HAP-1 (cell line): ENCODE measurements at places on chromosomes 7 and 10.

- no peak for DNase-seq
Observed at GRCh38 chr7:117435475-117436043, 8.3 kb upstream of the ASZ1 start.

DNA sequence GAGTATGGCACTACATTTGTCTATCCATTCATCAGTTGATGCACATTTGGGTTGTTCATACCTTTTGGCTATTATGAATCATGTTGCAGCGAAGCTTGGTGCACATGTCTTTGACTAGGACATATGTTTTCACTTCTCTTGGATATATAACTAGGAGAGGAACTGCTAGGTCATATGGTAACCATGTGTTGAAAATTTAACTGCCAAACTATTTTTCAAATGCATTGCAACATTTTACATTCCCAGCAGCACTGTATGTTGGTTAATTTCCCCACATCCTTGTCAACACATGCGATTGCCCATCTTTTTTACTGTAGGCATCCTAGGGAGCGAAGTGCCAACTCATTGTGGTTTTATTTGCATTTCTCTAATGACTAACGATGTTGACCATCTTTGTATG, 183.4 kb downstream of the PRKCQ start:
- DNase-seq, result no peak

DNA sequence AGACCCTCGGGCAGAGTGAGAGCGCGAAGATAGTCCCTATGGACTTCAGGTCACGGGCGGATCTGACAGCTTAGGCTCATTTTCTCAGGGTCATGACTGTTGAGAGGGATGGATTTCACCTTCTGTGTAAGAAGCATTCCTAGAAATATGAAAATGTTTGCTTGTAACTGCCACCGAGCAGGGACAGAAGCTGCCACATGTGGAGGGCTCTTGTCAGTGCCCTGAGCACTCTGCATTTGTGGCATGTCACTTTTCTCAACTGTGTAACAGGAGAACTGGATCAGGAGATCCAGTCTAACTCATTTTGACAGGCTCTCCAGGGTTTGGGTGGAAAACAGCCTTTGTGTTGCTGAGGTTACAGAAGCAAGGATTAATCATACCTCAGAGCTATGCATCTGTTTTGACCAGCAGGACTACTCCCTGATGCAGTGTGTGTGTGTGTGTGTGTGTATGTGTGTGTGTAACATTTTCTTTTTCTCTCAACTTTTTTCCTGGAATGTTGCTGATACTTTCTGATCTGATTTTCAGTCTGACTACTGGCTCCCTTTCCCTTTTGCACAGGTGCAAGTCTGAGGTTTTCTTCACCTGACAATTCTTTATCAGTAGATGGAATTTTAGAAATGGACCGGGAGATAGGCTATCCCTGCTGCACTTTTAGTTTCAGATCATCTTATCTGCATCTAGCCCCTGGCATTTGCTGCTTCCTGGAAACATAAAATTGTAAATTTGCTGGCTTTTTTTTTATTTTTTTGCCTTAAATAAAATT, 183.3 kb downstream of the STK31 start:
- no peak for DNase-seq

- no peak for DNase-seq
Observed at GRCh38 chr10:71727738-71728737, 8.5 kb upstream of the C10orf105 start.

- DNase-seq, result no peak
Observed at GRCh38 chr10:49653273-49653929, 26.1 kb upstream of the C10orf53 start.

DNA sequence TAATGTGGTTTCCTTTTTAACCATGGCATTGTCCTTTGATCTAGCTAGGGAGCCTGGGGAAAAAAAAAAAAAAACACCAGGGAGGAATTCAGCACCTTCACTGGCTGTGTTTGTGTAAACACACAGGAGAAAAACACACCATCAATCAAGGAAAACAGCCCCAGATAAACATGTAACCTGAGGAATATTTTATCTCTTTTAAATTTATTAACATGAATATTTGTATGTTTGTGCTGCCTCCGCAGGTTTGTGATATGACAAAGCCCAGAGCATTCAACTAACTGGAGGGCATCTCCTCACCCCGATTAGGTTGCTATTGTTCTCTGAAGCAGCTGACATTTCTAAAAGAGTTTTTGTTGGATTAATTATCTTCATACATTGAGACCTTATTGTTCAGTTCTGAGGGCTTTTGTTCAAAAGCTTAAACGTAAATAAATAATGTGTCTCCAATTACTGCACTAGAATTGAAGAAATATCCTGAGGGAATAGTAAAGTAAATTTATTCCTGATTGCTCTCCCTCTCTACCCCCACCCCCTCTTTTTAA, 89.4 kb upstream of the SEMA3E start:
- DNase-seq, result peak; percentile 39

- DNase-seq, result no peak
Observed at GRCh38 chr10:130647341-130647740, 511.1 kb downstream of the GLRX3 start.

DNA sequence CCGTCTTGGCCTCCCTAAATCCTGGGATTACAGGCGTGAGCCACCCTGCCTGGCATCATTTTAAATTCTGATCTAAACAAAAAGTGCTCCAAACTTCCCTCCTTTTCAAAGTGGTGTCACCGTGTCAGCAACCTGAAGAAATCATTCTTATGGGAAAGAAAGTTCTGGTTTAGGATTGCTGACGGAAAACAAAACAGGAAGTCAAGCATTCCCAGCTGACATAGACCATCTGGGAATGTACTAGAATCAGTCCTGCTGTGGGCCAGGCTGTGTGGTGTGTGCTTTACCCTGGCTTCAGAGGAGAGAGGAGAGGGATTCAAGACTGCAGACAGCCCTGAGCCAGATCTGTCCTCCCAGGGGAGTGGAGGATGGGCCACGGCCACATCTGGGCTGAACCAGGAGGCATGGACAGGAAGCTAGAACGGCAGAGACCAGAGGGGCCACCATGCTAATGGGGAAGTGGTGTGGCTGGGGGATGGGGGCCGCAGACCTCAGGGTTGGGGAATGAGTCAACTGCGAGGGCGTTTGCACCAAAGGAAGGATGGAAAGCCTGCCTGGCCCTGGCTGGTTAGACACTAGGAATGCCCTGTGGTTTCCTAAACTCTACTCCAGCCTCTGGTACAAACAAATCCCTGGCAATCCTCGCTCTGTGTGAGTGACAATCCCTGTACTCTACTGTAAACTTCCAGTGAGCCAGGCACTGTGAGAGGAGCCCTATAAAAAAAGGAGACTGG, 16.7 kb upstream of the CLIP2 start:
- DNase-seq, result no peak

DNA sequence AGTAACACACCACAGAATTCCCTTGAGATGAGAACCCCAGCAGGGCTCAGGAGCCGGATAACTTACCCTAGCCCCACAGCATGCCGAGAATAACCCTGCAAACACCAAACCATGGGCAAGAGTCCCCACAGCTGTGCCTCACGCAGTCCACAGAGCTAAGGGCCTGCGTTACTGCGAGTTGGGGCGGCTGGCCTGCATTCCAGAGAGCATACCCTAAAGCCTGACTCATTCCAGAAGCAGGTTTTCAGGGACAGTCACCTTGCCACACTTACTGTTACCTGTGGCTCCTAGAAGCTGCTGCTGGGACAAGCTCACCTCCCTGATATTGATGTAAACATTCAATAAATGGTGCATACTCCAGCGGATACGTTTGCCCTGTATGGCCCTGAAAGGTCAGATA, 18.6 kb downstream of the FGFR2 start:
- DNase-seq, result no peak

- DNase-seq, result no peak
Observed at GRCh38 chr7:134925766-134926165, 60.5 kb upstream of the AGBL3 start.

DNA sequence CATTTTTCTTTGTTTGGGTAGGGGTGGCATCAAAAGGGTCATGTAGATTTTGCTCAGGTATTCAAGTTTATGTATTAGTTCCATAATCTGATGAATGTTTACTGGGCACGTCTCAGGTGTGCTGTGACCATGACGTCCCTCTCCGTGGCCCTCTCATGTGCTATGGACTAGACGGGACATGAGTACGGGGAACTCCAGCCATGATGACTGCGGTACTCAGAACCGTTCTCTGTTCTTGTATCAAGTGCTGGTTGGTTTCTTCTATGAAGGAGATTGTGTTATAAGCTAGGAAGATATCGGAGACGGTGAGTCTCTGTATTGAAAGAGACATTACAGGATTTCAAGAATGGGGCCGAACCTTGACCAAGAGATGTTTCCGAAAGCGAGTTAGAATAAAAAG, 116.5 kb upstream of the ADARB2 start:
- DNase-seq, result no peak

DNA sequence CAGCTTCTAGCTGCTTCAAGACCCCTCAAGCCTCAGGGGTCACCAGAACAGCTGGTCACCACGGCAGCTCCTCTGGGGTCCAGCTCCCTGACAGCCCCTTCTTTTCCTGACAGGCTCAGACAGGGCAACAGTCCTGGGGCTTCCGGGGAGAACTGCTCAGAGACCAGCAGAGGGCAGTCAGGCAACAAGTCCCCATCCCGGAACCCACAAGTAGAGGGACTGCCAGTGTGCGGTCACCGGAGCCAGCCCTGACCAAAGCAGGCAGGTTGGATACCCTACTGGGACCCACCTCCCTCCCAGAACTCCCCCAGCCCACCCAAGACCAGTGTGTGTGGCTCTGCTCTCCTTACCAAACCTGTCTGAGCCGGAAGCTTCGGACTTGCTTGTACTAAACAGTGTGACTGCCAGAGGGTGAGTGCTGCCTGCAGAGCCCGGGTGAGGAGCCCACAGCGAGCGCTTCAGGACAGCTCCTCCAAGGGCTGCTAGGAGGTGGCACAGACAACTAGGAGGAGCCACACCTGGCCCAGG, 40.3 kb downstream of the YKT6 start:
- DNase-seq, result peak; percentile 83

GRCh38 chr10:25531457-25532061, 356.8 kb downstream of the GPR158 start:
- no peak for DNase-seq

GRCh38 chr10:22646388-22646853, 68.0 kb downstream of the PIP4K2A start:
- DNase-seq, result no peak

DNA sequence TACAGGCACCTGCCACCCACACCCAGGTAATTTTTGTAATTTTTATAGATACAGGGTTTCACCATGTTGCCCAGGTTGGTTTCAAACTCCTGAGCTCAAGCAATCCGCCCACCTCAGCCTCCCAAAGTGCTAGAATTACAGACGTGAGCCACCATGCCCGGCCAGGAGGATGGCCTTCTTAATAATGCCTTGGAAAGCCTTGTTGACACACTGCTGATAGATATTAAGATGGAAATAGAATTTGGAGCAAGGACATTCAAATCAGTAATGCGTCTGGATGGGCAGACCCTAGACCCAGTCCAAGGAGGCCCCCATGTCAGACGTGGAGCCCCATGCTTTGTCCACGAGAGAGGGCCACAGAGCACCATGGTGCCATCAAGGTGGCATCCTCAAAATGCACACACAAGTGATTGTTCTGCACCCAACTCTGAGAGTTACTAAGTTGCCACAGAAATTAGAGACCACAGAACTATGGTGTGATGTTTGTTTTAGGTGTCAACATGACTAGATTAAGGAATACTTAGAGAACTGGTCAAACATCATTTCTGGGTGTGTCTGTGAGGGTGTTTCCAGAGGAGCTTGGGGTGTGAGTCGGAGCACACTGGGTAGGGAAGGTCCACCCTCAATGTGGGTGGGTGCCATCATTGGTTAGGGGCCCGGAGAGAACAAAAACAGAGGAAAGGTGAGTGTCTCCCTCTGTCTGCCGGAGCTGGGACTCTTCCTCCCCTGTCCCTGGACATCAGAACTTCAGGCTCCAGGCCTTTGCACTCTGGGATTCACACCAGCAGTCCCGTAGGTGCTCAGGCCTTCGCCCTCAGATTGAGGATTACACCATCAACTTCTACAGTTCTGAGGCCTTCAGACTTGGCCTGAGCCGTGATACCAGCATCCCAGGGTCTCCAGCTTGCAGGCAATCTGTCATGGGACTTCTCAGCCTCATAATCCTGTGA, 34.5 kb downstream of the EBF3 start:
- DNase-seq, result no peak

GRCh38 chr7:41037691-41038090, 665.2 kb downstream of the INHBA start:
- no peak for DNase-seq

DNA sequence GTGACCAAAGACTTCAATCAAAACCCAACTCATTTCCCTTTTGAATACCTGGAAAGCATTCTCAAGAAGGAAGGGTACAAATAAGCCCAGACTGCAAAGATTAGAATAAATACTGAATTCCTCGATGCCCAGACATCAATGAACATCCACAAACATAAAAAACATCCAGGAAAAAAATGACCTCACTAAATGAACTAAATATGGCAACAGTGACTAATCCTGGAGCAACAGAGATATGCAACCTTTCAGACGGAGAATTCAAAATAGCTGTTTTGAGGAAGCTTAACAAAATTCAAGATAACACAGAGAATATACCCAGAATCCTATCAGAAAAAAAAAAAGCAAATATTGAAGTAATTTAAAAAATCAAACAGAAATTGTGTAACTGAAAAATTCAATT, 43.2 kb downstream of the PCLO start:
- no peak for DNase-seq

DNA sequence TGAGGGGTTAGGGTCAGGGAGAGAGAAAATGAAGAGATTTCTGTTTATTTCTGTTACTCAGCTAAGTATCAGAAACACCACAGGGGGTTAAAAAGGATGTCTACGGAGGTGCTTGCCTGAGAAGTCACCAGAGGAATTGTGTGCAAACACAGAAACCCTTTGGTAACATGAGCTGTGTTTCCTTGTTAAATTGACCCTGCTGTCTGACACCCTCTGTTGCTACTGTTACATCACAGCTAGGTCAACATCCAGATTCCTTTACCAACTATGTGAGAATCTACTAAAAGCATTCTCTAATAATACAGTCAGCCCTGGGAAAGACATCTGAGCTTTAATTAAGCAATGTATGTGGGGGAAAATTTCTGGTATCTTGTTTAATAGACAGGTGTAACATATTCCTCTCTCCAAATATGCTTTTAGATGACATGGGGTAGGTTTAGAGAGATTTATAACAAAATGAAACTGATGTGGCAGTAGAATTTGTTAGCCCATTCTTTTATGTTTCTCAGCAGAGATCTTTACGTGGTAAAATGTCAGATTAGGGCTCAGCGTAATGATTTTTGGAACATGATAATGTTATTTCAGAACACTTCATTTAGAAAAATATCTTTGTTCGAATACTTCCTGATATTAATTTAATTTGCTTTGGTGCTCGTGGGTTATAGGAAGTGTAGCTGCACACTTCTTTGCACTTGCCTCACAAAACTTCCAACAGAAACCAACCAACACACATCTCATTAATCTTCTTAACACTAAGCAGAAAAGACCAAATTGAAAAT, 168.0 kb upstream of the AHR start:
- DNase-seq, result no peak

- DNase-seq, result no peak
Observed at GRCh38 chr10:31033147-31033546, 1.5 kb upstream of the ZNF438 start.

GRCh38 chr7:25913598-25914224, 238.3 kb upstream of the NFE2L3 start:
- peak; percentile 30 for DNase-seq
